ENCODE measurements at places on chromosomes 4 and X. TPM values are rescaled to one million over a fixed set of nuclear protein-coding genes. Genes with fewer than 3 reads are reported as not detected.

ENAM gene
- total RNA-seq = not detected

MEPE gene
- not detected for total RNA-seq

KLF8 gene
- total RNA-seq = 0.03 TPM

SFRP2 gene
- 0.06 TPM for total RNA-seq

ADGRA3 gene
- total RNA-seq = 19.6 TPM

POLN gene
- 0.71 TPM for total RNA-seq

PAGE5 gene
- not detected for total RNA-seq

SPANXC gene
- not detected for total RNA-seq

PRSS12 gene
- total RNA-seq = 0.38 TPM
